ENCODE measurements at places on chromosomes 2 and 18.

GRCh38 chr2:16093639-16094529 is 153.5 kb downstream of the MYCN start:
- H3K36me3 ChIP-seq = no peaks in the 10 kb centered on the region
- no peaks in the 10 kb centered on the region for H3K27me3 ChIP-seq
- H3K4me1 ChIP-seq = no peaks in the 10 kb centered on the region

DNA sequence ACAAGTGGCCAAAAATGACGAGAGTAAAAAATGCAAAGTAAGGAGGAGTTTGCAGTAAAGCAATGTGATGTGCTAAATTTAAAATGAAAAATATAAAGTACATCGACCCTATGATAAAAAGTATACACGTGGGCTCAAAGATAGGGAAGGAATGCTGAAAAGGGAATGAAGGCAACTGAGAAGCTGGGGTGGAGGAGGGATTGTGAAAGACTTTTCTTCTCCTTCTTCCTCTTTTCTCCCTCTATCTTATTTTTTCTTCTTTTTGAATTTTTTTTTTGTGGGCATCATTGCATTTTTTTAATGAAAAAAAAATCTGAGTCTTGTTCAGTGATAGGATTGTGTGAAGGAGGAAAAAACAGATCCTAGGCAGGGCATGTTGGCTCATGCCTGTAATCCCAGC is 57.6 kb upstream of the STK17B start:
- H3K27me3 ChIP-seq = no peaks in the 10 kb centered on the region
- peak overlapping the region; percentile 58 for H3K27ac ChIP-seq
- no peak overlapping the region for H3K4me3 ChIP-seq
- DNase-seq = no peak

DNA sequence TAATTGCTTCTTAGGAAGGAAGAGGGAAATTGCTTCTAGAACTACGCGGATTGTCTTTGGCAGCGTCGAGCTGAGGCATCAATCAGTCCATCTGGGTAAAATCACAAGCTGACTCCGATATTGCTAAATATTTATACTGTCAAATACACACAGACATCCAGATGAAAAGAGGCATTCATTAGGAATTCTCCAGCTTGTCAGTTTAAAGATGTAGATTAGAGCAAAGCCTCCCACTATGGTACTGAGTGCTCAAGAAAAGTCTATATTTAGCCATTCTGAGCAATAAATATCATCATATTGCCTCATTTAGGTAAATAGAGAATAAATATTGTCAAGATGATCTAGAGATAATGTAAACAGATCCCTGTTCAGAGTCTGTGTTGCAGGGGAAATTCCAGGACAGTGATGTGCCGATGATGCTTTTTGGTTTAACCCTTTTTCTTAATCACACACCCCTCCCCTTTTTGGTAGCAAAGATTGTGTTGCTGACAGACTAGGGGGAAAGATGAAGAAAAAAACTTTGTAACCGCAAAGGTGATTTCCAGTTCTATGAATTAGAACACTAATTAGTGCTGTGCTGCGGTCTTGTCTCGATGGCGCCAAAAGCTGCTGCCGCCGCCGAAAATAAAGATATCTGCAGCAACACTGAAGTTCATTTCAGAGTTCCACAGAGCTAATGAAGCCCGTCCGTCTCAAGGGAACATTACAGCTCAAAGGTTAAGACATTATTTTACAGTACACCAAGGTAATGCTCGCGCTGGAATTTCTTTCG is 171.8 kb downstream of the PTGR3 start:
- H3K27ac ChIP-seq = no peak overlapping the region
- H3K4me3 ChIP-seq = no peak overlapping the region
- DNase-seq = no peak
- no peaks in the 10 kb centered on the region for H3K4me1 ChIP-seq
- H3K36me3 ChIP-seq = no peaks in the 10 kb centered on the region
- H3K27me3 ChIP-seq = no peaks in the 10 kb centered on the region

GRCh38 chr18:50805732-50806131 is 14.1 kb downstream of the MRO start:
- no peaks in the 10 kb centered on the region for H3K27me3 ChIP-seq
- H3K36me3 ChIP-seq = no peaks in the 10 kb centered on the region
- H3K4me3 ChIP-seq = no peak overlapping the region

DNA sequence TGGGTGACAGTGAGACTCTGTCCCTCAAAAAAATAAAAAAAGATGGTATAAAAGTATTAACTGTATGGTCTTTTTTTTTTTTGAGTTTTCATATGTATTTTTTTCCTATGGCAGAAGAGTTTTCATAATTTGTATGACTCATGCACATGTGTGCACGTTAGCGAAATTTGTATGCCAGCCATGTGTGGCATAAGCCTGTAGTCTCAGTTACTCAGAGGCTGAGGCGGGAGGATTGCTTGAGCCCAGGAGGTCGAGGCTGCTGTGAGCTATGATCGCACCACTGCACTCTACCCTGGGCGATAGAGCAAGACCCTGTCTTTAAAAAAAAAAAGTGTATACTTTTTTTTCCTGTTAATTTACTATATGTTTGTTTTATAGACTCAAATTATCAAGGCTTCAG is 160.8 kb downstream of the TGIF1 start:
- no peaks in the 10 kb centered on the region for H3K4me1 ChIP-seq
- no peak overlapping the region for H3K27ac ChIP-seq
- DNase-seq = no peak
- no peak overlapping the region for H3K4me3 ChIP-seq
- H3K36me3 ChIP-seq = no peaks in the 10 kb centered on the region
- H3K27me3 ChIP-seq = no peaks in the 10 kb centered on the region

GRCh38 chr2:8489751-8490150 is 192.1 kb upstream of the ID2 start:
- no peaks in the 10 kb centered on the region for H3K27me3 ChIP-seq
- H3K4me1 ChIP-seq = no peaks in the 10 kb centered on the region
- H3K4me3 ChIP-seq = no peak overlapping the region
- H3K36me3 ChIP-seq = no peaks in the 10 kb centered on the region
- DNase-seq = no peak

DNA sequence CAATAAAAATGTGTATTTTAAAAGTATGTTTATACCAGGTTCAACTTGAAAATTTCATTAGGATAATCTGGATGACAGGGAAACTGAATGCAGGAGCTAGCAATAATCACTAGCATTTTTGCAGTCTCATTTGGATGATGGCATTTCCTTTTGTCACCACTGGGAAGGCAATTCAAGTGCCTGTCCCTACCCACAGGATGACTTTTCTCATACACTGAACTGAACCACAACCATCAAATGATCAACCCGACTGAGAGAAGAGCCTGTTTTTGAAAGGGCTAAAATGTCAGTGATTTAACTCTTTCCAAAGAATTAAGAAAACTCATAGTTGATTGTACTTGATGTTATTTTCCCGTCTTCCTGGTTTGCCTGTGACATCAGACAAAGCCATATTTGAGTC is 115.0 kb downstream of the FAM124B start:
- H3K4me1 ChIP-seq = no peaks in the 10 kb centered on the region
- H3K4me3 ChIP-seq = no peak overlapping the region
- H3K27ac ChIP-seq = no peak overlapping the region
- no peak for DNase-seq

DNA sequence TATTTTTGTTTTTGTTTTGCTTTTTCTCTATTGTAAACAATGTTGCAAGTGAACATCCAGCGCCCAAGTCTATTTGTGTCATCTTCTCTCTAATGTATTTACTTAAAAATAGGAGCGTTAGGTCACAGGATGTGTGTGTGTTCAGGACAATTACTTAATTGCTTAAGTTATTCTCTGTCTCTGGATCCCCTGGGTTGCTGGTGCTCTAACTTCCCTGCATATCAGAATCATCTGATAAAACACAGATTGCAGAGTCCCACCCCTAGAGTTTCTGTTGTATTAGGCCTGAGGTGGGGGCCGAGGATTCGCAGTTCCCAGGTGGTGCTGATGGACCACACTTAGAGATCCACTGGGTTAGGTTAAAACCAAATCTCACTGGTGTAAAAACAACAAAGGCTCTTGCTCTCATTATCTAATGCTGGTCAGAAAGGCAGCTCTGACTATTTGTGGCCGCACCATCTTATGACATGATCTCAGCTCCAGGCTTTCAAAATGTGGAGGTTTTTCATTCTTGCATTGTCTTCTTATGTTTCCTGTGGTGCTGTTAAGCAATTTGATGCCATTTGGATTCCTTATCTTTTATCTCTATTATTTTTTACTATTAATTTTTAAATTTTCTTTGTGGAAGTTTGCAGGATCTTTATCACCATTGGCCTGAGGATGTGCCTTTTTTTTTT is 87.7 kb downstream of the CLIP4 start:
- H3K4me1 ChIP-seq = no peaks in the 10 kb centered on the region
- DNase-seq = no peak
- H3K36me3 ChIP-seq = no peaks in the 10 kb centered on the region

DNA sequence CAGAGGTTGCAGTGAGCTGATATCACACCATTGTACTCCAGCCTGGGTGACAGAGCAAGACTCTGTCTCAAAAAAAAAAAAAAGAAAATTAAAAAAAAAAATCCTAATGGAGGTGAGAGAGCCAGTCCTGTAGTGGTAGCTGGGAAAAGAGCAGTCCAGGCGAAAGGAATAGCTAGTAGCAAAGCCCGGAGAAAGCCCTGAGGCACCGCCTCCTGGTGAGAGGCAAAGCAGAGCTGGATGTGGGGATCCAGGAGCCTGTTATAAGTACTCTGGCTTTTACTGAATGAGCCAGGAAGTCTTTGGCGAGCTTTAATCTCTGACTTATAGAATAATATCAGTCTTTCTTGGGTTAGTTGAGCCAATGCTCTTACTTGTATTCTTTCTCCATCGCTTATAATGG is 6.6 kb upstream of the KLHL23 start:
- H3K27ac ChIP-seq = no peak overlapping the region
- H3K4me1 ChIP-seq = no peaks in the 10 kb centered on the region
- H3K36me3 ChIP-seq = no peaks in the 10 kb centered on the region
- no peaks in the 10 kb centered on the region for H3K27me3 ChIP-seq
- DNase-seq = no peak

DNA sequence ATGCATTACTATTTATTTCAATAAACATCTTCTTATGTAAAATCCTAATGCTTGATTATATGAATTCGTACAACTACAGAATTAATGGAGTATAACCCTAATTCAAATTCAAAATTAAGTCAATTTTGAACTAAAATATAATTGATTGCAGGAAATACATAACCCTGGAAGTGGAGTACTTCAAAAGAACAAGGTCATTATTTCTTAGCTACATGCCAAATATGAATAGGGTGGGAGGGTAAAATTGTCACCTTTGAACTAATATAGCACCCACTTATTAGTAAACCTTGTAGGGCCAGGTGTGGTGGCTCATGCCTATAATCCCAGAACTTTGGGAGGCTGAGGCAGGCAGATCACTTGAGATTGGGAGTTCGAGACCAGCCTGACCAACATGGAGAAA is 895.4 kb upstream of the ACVR2A start:
- no peaks in the 10 kb centered on the region for H3K27me3 ChIP-seq
- H3K4me3 ChIP-seq = no peak overlapping the region
- H3K36me3 ChIP-seq = no peaks in the 10 kb centered on the region
- no peaks in the 10 kb centered on the region for H3K4me1 ChIP-seq
- no peak overlapping the region for H3K27ac ChIP-seq

All from Peyer's patch (tissue), 4 donors.